ENCODE measurements at places on chromosomes 11 and 22. TPM values are rescaled to one million over a fixed set of nuclear protein-coding genes. Genes with fewer than 3 reads are reported as not detected.

DNA sequence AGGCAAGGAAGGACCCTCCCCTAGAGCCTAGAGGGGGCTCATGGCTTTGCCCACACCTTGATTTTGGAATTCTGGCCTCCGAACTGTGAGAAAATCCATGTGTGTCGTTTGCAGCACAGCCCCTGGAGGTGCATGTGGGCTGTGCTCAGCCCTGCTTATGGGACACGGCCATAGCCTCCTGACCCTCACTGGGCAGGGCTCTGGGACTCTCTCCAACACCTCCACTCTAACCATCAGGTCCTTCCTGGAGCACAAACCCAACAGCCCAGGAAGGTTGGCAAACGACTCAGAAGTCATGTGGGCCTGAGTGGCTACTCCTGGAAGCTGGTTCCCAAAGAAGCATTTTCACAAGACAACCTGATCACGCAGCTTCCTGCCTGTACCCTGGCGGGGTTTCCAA lies 144.1 kb downstream of the CTTN start:
- H3K27me3 ChIP-seq = no peaks in the 10 kb centered on the region
- no peaks in the 10 kb centered on the region for H3K36me3 ChIP-seq
- no peak for DNase-seq

- peak; percentile 87 for DNase-seq
- H3K36me3 ChIP-seq = no peaks in the 10 kb centered on the region
- peaks cover 5% of the 10 kb centered on the region for H3K27me3 ChIP-seq
- peaks cover 60% of the 10 kb centered on the region for H3K4me1 ChIP-seq
- H3K4me3 ChIP-seq = peak overlapping the region; percentile 44
- peak overlapping the region; percentile 84 for H3K27ac ChIP-seq
These were observed 12.9 kb upstream of the SYTL2 start for GRCh38 chr11:85823816-85824215.

GRCh38 chr11:100715165-100715761 lies 28.2 kb downstream of the ARHGAP42 start:
- no peaks in the 10 kb centered on the region for H3K27me3 ChIP-seq
- DNase-seq = no peak

- H3K4me1 ChIP-seq = no peaks in the 10 kb centered on the region
- H3K4me3 ChIP-seq = no peak overlapping the region
- DNase-seq = no peak
- H3K27ac ChIP-seq = no peak overlapping the region
- no peaks in the 10 kb centered on the region for H3K36me3 ChIP-seq
These were observed 231.5 kb downstream of the MIAT start for GRCh38 chr22:26888887-26889286.

- H3K4me1 ChIP-seq = peaks cover 51% of the 10 kb centered on the region
- H3K4me3 ChIP-seq = peak overlapping the region; percentile 67
- H3K27me3 ChIP-seq = peaks cover 3% of the 10 kb centered on the region
- H3K27ac ChIP-seq = peak overlapping the region; percentile 15
These were observed 3.1 kb upstream of the ADORA2A start for GRCh38 chr22:24424001-24424900.

DNA sequence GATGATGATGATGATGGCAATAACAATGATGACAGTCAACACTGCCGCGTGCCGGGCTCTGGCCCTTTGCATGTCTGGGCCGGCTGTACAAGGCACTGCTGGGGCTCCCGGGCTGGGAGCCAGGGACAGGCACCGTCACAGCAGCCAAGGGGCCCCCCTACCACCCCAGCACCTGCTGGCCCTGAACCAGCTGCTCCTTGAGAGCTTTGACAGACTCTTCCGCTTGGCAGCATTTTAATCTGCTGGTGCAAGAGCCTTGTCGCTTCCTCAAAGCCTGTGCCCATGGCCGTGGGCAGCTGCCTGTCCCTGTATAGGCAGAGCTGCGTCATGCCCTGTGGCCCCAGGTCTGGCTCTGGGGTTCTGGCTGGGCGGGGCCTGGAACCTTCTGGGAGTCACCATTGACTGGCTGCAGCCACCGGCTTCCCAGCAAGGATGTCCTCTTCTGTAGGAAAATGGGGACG lies 12.9 kb upstream of the MUC6 start:
- H3K4me3 ChIP-seq = no peak overlapping the region
- no peak overlapping the region for H3K27ac ChIP-seq
- no peaks in the 10 kb centered on the region for H3K36me3 ChIP-seq
- DNase-seq = no peak
- H3K27me3 ChIP-seq = peaks cover 10% of the 10 kb centered on the region

DNA sequence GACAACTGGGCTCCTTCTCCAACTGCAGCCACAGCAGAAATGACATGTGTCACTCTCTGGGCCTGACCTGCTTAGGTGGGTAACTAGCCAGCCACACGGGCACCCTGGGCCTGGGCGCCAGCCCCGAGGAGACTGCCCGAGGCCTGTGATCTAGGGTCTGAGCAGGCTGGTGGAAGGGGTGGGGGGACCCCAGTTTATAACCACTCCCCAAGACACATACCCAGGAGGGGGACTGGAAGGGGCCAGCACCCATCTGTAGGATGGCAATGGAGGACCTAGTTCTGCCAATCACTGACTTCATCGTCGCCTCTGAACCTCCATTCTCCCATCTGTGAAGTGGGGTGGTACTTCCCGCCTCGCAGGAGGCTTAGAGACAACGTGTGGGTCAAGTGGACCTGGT lies 16.1 kb downstream of the CD5 start:
- peaks cover 86% of the 10 kb centered on the region for H3K4me1 ChIP-seq
- H3K27ac ChIP-seq = peak overlapping the region; percentile 83
- H3K36me3 ChIP-seq = peaks cover 89% of the 10 kb centered on the region
- no peak overlapping the region for H3K4me3 ChIP-seq
- H3K27me3 ChIP-seq = no peaks in the 10 kb centered on the region
- DNase-seq = no peak

- no peaks in the 10 kb centered on the region for H3K36me3 ChIP-seq
- no peak overlapping the region for H3K4me3 ChIP-seq
- H3K27me3 ChIP-seq = no peaks in the 10 kb centered on the region
- no peak overlapping the region for H3K27ac ChIP-seq
- DNase-seq = peak; percentile 4
These were observed 558.7 kb downstream of the INSC start for GRCh38 chr11:15673408-15673831.

DNA sequence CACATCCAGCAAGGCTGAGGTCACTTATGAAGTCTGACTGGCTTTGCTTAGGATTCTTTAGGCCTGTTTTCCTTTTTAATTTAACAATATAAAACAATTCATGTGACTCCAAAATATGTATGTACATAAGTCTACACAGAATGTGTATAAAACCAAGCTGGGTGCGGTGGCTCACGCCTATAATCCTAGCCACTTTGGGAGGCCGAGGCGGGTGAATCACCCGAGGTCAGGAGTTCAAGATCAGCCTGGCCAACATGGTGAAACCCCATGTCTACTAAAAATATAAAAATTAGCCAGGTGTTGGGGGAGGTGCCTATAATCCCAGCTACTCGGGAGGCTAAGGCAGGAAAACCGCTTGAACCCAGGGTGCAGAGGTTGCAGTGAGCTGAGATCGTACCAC lies 83.1 kb downstream of the SHANK2 start:
- no peaks in the 10 kb centered on the region for H3K27me3 ChIP-seq
- no peak overlapping the region for H3K27ac ChIP-seq
- no peaks in the 10 kb centered on the region for H3K36me3 ChIP-seq
- H3K4me3 ChIP-seq = no peak overlapping the region
- no peak for DNase-seq
- H3K4me1 ChIP-seq = no peaks in the 10 kb centered on the region

DNA sequence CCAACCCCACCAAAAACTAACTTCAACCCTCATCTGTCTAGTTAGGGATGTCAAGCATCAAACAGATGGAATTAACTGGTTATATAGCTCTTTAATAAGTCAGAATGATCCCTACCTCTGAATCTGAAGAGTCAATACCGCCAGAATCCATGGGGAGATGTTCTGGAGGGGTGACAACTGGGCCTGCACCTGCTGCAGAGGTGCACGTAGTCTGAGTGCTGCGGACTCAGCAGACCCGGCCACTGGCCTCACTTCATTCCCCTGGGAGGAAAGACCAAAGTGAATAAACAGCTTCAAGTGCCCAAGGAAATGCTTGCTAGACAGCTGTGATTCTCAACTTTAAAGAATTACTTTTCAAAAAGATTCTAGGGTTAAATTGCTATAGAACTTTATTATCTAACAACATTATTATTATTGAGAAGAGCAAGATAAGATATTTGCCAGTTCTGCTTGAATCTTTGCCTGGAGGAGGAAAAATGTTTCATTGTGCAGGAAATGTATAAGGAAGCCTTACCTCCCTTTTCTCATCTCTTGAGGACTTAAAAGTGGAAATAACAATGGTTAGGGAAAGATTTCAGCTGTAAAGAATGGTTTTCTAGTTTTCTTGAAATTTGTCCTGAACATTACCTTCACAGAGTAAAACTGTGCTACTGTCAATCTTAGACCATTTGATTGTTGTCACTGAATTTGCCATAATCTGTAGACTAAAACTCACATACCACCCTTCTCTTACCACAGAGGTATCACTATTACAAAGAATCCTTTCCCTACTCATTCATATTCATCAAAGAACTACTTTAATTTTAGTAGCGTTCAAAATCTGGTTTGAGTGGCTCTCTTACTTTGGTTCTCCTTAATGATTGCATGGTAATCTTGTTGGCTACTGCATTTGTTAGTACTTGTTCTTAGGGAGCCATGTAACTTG lies 4.2 kb downstream of the XBP1 start:
- peaks cover 79% of the 10 kb centered on the region for H3K36me3 ChIP-seq
- no peaks in the 10 kb centered on the region for H3K27me3 ChIP-seq
- H3K4me3 ChIP-seq = peak overlapping the region; percentile 91
- DNase-seq = no peak

GRCh38 chr22:23365524-23365923 lies 185.2 kb downstream of the BCR start:
- H3K27ac ChIP-seq = no peak overlapping the region
- H3K4me1 ChIP-seq = no peaks in the 10 kb centered on the region
- no peak overlapping the region for H3K4me3 ChIP-seq

GRCh38 chr22:29081517-29082236 lies 8.8 kb downstream of the KREMEN1 start:
- peaks cover 19% of the 10 kb centered on the region for H3K4me1 ChIP-seq
- peaks cover 42% of the 10 kb centered on the region for H3K27me3 ChIP-seq
- H3K4me3 ChIP-seq = no peak overlapping the region

DNA sequence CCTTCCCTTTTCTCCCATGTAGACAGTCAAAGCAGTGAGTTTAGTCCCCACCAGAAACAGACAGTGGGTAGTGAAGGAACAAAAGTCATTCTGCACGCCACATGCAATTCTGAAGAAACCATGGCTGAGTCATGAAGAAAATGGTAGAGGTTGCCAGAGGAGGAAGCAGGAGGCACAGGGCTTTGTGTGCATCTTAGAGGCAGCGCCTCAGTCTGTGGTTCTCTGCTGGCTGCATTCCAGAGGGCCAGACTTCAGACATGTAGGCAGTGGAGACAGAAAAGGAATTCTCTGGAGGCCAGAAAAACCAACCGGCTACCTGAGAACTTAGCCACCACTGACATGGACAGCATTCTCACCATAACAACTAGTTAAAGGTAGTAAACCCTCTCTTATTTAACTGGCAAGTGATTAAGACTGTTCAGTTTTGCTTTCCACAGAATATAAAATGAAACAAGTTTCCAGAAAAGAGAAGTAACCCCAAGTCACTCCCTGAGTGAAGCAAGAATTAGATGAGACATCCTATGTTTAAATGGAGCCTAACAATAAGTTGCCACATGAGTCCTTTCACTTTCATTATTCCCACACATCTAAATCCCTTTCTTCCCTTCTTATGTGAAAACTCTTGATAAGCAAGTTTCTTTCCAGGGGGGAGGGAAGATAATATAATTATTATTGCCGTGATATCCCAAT lies 556.1 kb downstream of the SOX6 start:
- no peak for DNase-seq
- no peaks in the 10 kb centered on the region for H3K27me3 ChIP-seq
- no peaks in the 10 kb centered on the region for H3K4me1 ChIP-seq
- no peak overlapping the region for H3K27ac ChIP-seq
- H3K36me3 ChIP-seq = no peaks in the 10 kb centered on the region

GRCh38 chr11:75219869-75220268 lies 20.7 kb upstream of the TPBGL start:
- H3K27ac ChIP-seq = no peak overlapping the region
- no peaks in the 10 kb centered on the region for H3K4me1 ChIP-seq
- H3K36me3 ChIP-seq = no peaks in the 10 kb centered on the region
- peaks cover 24% of the 10 kb centered on the region for H3K27me3 ChIP-seq
- DNase-seq = no peak
- no peak overlapping the region for H3K4me3 ChIP-seq

DNA sequence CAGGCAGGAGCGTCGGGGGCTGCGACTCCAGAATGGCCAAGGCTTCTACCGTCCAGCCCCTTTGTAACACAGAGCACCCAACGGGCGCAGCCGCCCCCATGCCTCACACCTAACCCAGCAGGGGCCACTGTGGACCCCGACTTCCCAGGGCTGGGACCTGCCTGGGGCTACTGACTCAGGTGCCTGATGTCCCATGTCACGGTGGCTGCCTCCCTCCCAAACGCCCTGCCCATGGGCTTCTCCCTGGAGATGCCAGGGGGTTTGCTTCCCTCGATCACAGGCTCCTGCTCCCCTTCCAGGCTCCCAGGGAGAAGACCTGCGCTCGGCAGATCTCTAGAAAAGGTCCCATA lies 84.0 kb downstream of the MYEOV start:
- no peak for DNase-seq
- no peaks in the 10 kb centered on the region for H3K4me1 ChIP-seq
- no peaks in the 10 kb centered on the region for H3K36me3 ChIP-seq
- H3K4me3 ChIP-seq = no peak overlapping the region

- H3K36me3 ChIP-seq = no peaks in the 10 kb centered on the region
- H3K4me1 ChIP-seq = no peaks in the 10 kb centered on the region
- no peak for DNase-seq
- no peak overlapping the region for H3K4me3 ChIP-seq
These were observed 45.3 kb upstream of the RTL6 start for GRCh38 chr22:44543362-44543761.

DNA sequence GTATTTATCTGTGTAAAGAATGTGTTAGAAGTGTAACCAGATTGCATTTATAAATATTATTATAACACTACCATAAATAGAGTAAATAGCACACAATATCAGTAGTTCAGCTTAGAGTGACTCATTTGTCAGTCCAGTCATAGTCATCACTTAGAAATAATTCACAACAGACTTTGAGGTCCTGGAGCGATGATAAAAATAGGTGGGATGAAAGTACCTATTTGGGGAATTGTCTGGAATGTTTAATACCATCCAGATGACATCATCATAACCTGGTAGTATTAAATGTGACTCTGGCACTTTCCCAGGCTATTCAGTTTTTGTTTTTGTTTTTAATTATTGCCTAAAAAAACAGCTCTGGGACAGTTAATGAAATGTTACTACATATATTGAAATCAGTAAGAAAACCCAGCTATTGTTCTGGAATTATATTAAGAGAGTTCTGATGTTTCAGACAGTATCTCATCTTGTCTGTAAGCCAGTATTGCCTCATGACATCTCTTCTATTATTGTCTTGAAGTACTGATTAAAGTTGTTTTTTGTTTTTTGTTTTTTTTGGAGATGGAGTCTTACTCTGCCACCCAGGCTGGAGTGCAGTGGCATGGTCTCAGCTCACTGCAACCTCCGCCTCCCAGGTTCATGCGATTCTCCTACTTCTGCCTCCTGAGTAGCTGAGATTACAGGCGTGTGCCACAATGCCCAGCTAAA lies 74.8 kb downstream of the SIK2 start:
- H3K4me3 ChIP-seq = no peak overlapping the region
- DNase-seq = no peak
- no peaks in the 10 kb centered on the region for H3K27me3 ChIP-seq
- H3K27ac ChIP-seq = no peak overlapping the region
- peaks cover 11% of the 10 kb centered on the region for H3K36me3 ChIP-seq

LDHAL6A gene
- total RNA-seq = not detected

MYO7A gene
- total RNA-seq = not detected

PVALB gene
- total RNA-seq = not detected

GTSE1 gene
- 114 TPM for total RNA-seq

TMEM191C gene
- 1.1 TPM for total RNA-seq

TMEM109 gene
- 136 TPM for total RNA-seq

SLC22A8 gene
- total RNA-seq = not detected

TMEM134 gene
- 39.6 TPM for total RNA-seq

ASCL2 gene
- total RNA-seq = 0.53 TPM

NOL12 gene
- total RNA-seq = 45.3 TPM

Measured in activated CD8-positive, alpha-beta T cell treated with anti-CD3 and anti-CD28 coated beads, Interleukin-2, amount 10 ng/mL, durations not matched to agents 7 days and 5 days (primary cell).